Stimulated activated naive CD4-positive, alpha-beta T cell treated with Interleukin-2 at 50 U/mL for 16 hours (primary cell): ENCODE measurements at places on chromosomes 2 and 18.

DNA sequence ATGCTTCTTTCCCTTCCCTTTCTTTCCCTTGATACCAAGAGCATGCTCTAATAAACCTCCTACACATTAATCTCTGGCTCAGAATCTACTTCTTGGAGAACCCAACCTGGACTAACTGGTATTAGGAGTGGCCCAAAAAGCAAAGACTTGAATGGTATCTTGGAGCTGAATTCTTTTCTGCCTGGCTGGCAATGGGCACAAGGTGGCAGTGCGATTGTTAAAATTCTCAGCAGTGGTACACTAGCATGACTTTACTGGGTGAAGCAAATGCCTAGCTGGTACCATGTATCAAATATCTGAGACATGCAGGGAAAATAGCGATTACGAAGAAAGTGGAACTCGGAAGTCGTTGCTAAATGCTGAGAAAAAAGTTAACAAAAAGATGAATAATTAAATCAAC is 376.1 kb downstream of the XIRP2 start:
- no peak for DNase-seq

- DNase-seq, result no peak
These were observed 186.6 kb downstream of the NRP2 start for GRCh38 chr2:205868773-205869333.

DNA sequence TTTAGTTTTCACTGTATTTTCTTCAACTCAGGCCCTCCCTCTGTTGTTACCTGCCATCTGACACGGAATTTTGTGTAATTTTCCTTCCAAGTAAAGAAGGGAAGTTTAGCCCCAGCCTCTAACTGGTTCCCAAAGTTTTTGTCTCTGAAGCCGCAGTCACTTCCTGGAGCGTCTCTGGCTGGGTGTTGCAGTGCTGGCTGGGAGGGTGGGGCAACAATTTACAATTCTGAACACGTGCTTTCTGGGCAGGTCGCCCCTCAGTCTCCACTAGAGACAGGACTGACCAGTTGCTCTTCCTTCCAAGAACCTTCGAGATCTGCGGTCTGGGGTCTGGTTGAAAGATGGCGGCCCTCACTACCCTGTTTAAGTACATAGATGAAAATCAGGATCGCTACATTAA is 3.5 kb downstream of the CNDP2 start:
- DNase-seq, result peak; percentile 22

- no peak for DNase-seq
These were observed 308.3 kb downstream of the SETBP1 start for GRCh38 chr18:44988821-44989587.

DNA sequence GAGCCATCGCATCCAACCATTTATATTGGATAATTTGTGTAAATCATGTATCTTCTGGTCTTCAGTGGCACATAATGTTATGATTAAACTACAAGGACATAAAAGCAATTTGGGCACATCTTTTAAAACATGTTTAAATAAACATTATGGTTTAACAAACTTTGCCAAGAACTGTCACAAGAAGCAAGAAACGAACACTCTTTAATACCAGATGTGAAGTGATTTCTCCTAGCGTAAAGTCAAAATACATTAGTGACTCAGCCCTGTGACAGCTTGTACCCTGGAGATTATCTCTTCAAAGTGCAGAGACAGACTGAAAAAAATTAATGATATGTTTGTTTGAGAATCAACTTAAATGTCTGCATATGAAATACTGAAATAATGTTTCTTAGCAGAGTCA is 39.9 kb downstream of the DSEL start:
- no peak for DNase-seq

DNA sequence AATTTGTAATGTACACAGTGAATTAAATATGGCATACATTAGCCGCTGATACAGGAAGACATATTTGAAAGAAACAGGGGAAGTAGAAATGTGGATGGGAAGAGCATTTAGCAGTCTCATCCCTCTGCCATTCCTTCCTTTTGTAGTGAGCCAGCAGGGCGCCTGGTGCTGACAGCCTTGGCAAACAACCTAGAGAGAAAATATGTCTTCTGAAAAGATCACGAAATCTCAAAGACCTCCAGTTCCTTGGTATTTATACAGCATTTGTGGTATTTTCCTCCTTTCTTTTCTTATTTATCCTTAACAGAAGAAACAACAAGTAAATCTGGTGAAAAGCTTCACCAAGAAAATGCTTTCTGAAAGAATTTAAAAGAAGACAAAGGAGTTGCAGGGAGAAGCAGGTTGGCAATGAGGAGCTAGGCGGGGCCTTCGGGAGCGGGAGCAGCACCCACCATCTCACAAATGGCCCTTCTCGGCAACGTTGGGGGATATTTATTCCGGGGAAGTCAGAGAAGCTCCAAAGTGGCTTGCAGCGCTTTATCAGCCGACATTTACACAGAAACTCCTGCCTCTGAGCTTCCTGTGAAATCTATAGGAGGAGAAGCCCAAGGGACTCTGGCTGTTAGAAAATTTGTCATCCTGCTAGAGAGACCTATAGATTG is 406.1 kb upstream of the NRP2 start:
- no peak for DNase-seq

DNA sequence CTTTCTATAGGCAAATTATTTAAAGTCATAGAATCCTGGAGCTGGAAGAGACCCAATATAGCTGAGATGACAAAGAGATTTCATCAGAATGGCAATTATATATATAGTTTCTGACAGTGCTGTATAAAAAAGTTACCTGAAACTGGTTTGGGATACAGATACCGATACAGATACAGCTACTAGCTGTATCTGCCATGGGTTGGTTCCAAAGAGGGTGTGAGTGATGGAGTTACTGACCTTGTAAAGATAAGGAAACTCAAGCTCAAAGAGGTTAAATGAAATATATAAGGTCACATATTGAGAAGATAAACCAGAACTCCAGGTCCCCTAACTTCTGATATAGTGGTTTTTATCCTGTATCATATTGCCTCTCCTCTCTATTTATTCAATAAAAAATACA is 10.9 kb downstream of the PELI1 start:
- DNase-seq, result no peak

- no peak for DNase-seq
These were observed 32.3 kb upstream of the PMAIP1 start for GRCh38 chr18:59867337-59868104.

DNA sequence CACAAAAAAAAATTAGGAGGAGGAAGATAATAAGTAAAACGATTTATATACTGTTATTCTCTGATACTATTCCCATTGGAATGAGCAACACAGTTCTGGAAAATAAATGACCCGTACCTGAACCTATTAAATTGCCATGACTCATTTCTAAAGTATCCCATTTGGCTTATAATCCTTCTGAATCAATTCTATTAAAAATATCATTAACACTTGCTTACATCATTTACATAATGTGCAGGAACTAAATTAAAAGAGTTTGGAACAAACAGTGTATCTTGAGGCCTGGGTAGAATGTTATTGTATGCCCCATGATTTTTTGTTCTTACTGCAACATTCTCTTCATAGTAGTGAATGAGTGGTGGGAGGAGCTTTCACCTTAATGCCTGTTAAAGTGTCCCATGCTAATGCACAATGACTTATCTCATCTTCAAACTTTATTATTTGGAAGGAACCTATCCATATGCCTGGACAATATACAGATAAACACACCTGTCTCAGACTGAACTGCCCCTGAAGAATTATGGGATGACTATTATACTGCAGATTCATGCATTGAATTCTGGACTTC is 549.9 kb upstream of the ACVR2A start:
- no peak for DNase-seq

DNA sequence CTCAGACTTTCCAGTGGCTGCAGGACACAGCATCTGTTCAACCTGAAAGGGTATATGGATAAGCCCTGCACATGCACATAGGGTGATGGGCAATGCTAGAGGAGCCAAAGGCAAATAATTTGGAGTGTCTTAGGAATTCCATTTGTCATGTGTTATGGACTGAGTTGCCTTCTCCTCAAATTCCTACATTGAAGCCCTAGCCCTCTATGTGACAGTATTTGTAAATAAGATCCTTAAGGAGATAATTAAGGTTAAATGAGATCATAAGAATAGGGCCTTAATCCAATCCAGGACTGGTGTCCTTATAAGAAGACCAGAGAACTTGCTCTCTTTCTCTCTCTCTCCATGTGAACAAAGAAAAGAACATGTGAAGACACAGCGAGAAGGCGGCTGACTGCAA is 42.9 kb upstream of the CREG2 start:
- DNase-seq, result no peak

GRCh38 chr2:112603731-112604130 is 19.3 kb downstream of the CHCHD5 start:
- DNase-seq, result no peak

DNA sequence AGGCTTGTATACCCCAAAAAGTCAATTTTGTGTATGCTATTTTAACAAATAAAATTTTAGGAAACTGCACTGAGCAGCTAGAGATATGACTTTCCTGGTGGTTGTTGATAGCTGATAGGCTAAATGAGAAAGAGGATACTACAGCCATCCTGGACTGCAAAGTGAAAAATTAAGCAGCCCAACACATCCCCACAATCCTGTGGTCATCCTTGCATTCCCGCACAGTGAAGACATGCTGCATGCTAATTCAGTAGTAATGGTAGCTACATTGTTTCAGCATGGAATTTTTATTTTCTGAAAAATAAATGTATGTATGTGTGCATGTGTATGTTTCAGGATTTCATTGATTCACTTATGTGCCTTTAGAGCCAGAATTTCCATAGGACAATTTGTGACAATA is 124.2 kb upstream of the CCDC68 start:
- DNase-seq, result no peak

- DNase-seq, result no peak
These were observed 200.5 kb downstream of the TNS1 start for GRCh38 chr2:217802266-217802665.

- no peak for DNase-seq
These were observed 438.8 kb downstream of the SPAG16 start for GRCh38 chr2:213723041-213723560.

- DNase-seq, result no peak
These were observed 237.5 kb upstream of the TNP1 start for GRCh38 chr2:217097346-217097745.

DNA sequence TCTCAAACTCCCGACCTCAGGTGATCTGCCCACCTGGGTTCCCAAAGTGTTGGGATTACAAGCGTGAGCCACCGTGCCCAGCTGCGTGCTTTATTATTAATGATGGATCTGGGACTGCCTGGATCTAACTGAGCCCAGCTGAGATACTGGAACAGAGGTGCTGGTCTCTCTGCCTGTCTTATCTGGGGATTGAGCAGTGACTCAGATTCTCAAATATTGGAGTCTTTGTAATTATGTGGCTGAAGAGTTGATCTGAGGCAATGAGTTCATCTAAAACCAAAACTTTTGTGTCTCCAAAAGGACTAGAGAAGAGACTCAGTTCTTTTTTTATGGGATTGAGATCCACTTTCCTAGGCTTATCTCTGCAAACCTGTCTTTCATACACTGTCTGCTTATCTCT is 16.3 kb downstream of the PLEKHB2 start:
- DNase-seq, result no peak

- no peak for DNase-seq
These were observed 44.6 kb downstream of the TBC1D8 start for GRCh38 chr2:101106453-101107181.
